ENCODE measurements at places on chromosomes 3 and 15.
A peak's percentile ranks its signal among the peaks of the same experiment; 100 is the strongest.

DNA sequence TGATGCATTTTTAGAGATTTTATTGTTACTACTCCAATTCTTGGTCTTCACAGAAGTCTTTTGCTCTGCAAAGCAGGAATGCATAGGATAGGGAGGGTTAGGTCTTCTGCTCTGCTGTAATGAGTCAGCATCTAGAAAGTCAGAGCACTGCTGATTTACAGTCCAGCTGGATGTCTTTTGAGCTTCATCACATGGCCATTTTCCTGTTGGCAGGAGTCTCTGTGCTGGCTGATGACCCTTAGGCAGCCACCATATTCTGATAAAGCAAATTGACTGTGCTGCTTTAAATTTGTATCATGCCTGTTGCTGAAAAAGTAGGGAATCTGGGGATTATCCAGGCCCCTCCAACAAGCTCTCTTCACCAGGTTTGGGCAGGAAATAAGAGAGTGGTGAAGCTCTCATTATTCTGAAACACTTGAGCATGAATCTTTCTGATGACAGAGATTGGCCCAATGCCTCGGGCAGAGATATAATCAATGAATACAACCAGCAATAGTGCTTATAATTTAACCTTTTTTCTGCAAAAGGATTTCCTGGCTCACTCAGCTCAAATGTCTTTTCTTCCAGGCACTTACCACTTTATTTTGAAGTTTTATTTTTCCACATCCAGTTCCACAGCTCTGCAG is 9.7 kb upstream of the CRBN start:
- peak; percentile 36 for DNase-seq

GRCh38 chr3:82208002-82208710 is 446.7 kb upstream of the GBE1 start:
- no peak for DNase-seq

DNA sequence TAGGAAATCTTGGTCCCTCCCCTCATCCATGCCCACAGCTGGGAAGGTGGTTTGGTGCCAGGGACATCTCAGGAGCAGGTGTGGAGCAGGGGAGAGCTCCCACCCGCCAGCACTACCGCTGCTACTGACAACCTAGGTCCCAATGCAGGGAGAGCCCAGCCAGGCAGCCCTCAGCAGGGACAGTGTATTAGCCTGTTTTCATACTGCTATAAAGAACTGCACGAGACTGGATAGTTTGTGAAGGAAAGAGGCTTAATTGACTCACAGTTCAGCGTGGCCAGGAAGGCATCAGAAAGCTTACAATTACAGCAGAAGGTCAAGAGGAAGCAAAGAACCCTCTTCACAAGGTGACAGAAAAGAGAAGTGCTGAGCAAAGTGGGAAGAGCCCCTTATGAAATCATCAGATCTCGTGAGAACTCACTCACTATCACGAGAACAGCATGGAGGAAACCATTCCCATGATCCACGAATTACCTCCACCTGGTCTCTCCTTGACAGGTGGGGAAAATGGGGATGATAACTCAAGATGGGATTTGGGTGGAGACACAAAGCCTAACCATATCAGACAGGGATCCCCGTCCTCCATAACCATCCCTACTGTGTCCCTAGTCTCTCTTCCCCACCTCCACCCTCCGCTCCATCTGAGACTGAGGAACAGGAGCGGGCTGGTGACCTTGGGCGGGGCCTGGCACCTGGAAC is 218.6 kb downstream of the TBC1D2B start:
- DNase-seq = no peak

- no peak for DNase-seq
These were observed 200.9 kb upstream of the ZPLD1 start for GRCh38 chr3:102233881-102234280.

DNA sequence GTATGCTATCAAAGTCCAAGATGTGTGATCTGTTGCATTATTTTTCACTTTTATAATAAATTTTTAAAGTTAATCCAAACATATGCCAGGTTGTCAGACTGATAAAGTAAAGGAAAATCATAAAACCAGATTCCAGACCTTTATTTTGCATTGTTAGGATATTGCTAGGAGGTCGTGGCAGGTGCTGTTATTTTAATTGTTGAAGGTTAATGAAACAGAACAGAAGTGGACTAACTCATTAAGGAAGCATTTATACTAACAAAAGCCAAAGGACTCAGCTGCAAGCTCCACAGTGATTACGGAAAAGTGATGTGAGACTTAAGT is 63.1 kb downstream of the DCLK3 start:
- no peak for DNase-seq

DNA sequence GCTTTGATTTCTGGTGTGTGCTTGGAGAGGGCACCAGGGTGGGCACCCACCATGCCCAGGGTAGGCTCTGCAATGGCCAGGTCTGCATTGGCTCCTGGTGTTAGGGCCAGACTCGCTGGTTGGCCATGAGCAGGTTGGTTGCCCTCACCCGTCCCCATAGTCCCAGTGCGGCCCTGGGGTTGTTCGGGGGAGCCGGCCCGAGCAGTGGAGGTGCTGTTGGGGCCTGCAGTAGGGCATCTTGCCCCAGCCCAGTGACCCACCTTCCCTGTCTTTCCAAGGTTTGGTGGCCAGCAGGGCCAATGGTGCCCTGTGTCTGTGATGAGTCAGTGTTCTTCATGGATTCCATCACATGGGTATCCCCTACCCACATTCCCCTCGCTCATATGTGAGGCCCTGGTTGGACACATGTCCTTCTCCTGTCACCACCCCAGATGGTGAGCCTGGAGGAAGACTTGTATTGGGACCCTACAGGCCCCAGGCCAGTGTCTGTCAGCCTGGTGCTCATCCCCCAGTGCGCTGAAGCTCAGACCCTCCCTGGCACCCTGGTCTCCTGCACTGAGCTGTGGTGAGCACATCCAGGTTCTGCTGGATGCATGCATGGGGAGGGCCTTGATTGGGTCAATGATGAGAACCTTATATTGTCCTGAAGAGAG is 190.1 kb downstream of the UBE3A start:
- no peak for DNase-seq

Data from iris pigment epithelial cell (primary cell).